ENCODE measurements at places on chromosomes 5 and 9.

- DNase-seq = no peak
These were observed 13.6 kb downstream of the CPEB4 start for GRCh38 chr5:173901705-173902104.

- DNase-seq = no peak
These were observed 692.4 kb upstream of the DMAC1 start for GRCh38 chr9:8492024-8492423.

GRCh38 chr9:120446671-120447070 is 133.3 kb downstream of the CDK5RAP2 start:
- no peak for DNase-seq

DNA sequence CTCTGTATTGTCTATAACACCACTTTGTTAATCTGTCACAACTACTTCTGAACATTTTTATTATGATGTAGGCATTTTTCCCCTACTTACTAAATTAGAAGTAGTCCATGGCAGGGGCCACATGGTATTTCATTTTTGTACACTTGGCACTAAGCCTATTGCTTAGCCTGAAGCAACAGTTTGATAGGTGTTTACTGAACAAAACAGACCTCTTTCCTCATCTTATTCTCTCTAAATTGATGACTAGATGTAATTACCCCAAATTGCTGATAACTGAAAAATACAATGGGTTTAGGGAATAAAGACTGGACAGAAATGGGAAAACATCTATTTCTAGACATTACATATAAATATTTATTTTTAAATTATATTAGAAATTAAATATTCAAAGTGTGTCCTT is 633.8 kb downstream of the SLCO4C1 start:
- no peak for DNase-seq

DNA sequence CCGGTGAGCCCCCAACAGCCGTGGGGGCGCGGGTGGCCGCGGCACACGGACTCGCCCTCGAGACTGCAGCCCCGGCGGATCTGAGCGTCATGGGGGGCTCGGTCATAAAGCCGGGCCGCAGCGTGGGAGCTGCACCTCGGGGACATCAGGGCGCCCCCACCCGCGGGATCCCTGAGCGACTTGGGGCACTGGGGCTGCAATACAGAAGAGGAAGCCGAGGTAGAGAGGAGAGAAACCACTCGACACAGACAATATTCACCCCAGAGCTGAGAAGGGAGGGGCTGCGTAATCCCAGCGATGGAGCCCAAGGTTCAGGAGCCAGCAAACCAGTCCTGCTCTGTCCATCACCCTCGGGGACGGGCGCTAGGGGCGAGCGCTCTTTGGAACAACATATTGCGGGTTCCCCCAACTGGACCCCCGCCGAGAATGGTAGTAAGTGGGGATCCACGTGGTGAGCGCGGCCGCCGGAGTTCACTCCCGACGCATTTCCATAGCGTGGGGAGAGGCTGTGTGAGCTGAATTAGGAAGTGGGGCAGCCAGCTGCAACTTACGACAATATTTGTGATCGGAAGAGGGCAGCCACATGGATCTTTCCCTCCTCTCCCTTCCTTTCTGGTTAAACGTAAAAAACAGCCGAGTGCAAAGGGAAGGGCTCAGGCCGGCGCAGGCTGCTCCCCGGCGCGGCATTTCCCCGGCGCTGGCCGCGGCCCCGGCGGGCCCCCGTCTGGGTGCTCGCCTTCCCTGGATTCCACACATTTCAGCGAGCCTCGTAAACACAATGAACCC is 9.9 kb downstream of the PTCH1 start:
- DNase-seq = peak; percentile 37

DNA sequence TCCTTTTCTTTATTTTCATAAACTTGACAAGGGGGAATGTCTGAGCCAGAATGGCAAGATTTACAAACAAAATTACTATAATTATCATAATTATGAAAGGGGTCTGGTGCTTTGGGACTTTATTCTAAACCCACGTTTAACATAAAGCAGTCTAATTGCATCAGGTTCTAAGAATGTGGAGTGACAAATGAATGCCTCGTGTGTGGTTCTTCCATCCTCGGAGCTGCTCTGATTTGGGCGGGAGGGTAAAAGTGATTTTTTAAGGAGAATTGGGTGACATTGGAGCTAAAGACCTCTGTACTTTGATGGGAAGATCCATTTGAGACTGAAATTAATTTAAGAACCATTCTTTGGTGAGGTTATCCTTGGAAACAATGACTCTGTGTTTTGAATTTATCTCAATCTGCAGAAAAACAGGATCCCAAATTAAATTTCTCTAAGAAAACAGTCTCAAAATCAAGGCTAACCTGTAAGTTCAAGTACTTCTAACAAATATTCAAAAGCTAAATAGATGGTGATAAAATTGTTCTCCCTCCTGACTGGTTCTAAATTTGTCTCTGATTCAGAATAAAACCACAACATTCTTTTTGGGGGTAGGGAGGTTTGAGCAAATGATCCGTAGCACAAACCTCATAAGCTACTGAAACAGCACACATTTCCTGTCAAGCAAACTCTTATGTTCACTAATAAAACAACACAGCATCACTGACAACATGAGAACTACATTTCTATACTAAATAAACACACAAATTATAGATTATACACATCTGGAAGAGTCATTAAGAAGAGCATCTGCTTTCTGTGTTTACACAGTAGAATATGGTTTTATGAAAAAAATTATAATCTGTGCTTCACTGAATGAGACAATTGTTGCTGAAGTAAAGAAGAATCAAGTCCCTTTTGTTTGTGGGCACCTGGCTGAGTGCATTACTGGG is 85.5 kb downstream of the DCP2 start:
- peak; percentile 71 for DNase-seq

DNA sequence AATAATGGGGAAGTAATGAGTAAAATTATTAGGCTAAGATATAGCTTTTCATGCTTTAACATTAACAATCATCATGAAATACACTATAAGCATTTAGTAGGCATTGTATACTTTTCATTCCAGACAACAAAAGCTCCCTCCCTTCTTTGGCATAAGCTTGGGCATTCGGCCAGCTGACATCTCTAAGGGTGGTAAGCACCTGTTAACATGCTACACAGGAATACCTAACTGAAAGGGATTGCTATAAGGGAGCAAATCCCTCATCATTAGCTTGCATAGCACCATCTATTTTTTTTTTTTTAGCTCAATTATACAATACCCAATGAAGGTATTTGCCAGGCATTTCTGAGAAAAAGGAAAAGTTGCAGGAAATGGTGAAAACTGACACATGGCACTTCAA is 16.6 kb downstream of the STRBP start:
- DNase-seq = no peak

DNA sequence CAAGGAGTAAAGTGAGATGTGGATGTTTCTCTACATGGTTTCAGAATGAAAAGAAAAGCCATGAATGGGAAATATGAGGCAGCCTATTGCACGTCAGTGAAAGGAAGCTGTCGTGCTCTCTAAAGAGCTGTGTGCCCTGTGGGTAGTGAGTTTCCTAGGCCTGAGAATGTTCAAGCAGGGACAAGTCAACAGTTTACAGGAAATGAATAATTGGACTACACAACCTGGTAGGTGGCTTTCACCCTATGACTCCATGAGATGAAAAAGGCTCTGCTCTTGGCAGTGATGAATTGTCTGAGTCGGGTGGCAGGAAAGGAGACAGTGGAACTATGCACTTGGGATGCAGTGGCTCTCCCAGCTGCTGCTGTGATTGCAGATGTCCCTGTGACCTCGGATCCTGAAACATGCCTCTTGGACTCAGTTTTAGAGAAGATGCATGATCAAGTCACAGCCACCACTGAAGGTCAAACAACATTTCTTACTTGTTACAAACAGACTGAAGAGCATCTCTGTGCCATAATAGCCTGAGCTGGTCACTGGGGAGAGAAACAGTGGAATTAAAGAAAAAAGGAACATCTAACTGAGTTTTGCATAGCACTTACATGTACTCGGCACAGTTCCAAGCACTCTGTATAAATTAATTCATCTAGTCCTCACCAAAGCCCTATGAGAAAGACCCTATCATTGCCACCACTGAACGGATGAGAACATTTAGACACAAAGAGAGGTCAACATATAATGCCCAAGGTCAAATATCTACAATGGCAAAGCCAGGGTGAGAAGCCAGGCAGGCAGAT is 293.7 kb downstream of the SPOCK1 start:
- DNase-seq = peak; percentile 18

GRCh38 chr9:14433351-14434157 is 119.6 kb upstream of the NFIB start:
- DNase-seq = peak; percentile 52

- DNase-seq = no peak
These were observed 27.1 kb downstream of the ERAP1 start for GRCh38 chr5:96780626-96781025.

GRCh38 chr5:3954633-3955032 is 359.0 kb downstream of the IRX1 start:
- DNase-seq = no peak

GRCh38 chr9:26219961-26220360 is 541.7 kb upstream of the TUSC1 start:
- DNase-seq = no peak

- peak; percentile 52 for DNase-seq
These were observed 8.0 kb downstream of the NTNG2 start for GRCh38 chr9:132169672-132170392.

DNA sequence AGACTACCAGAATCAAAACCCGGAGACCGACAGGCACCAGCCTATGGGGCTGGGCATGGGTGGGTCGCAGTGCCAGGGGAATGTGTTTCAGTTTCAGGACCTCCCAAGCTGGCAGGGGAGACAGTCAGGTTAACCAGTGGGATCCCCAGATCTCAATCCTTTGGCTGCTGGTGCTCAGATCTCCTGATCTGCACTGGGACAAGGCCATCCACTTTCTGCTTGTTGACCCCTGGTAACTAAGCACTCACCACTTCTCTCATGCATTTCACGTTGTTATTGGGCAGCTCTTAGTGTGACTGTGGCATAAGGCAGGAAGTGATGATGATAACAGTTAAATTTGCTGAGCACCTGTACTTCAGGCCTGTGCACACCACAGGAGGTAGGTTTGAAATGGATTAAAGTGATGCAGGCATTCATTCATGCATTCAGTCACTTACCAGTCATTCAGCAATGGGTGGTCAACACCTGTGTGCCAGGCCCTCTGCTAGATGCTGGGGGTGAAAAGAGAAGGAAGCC is 42.1 kb upstream of the STXBP1 start:
- DNase-seq = peak; percentile 89

- DNase-seq = no peak
These were observed 53.7 kb downstream of the SRFBP1 start for GRCh38 chr5:122015471-122015870.

DNA sequence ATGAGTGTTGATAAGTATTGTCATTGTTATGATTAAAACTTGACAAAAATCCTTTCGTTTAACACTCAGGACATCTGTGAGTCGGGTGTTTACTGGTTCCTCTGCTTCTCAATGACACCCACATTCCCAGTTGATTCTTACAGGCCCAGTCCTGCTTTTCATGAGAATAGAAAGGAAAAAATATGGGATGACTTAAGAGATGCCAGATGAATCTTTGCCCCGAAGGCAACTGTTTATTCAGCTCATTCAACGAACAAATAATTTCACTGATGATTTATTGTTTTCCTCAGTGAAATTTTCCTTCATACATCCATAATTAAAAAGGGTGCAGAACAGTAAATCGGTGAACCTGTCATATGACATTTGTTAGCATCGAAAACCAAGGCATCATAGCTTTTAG is 452.4 kb upstream of the WWC1 start:
- DNase-seq = no peak

GRCh38 chr9:29212397-29213387 is 1639.4 kb upstream of the C9orf72 start:
- DNase-seq = peak; percentile 27

DNA sequence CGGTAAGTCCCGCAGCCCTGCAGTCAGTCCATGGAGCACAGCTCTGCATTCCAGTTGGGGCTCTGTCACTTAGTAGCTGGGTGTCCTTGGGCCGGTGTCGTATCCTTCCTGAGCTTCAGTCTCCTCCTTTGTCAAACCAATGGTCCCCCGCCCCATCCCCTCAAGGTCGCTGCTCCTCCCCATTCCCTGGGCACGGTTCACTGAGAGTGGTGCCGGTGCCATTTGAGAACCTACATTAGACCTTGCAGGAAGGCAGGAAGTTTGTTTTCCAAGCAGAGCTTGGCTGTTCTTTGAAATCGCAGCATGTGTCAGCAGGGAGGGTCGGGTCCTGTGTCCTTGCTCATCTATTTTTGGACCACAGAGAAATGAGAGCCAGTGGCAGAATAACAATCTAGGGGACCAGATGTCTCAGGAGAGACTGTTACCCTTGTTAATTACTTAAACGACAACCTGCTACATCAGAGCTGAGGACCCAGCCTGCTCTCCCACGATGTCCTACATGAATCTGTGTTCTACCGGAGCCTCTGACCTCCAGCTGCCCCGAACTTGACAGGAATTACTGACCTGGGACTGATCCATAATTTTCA is 21.7 kb upstream of the BARHL1 start:
- no peak for DNase-seq

- DNase-seq = no peak
These were observed 23.8 kb downstream of the HSDL2 start for GRCh38 chr9:112403614-112404201.

DNA sequence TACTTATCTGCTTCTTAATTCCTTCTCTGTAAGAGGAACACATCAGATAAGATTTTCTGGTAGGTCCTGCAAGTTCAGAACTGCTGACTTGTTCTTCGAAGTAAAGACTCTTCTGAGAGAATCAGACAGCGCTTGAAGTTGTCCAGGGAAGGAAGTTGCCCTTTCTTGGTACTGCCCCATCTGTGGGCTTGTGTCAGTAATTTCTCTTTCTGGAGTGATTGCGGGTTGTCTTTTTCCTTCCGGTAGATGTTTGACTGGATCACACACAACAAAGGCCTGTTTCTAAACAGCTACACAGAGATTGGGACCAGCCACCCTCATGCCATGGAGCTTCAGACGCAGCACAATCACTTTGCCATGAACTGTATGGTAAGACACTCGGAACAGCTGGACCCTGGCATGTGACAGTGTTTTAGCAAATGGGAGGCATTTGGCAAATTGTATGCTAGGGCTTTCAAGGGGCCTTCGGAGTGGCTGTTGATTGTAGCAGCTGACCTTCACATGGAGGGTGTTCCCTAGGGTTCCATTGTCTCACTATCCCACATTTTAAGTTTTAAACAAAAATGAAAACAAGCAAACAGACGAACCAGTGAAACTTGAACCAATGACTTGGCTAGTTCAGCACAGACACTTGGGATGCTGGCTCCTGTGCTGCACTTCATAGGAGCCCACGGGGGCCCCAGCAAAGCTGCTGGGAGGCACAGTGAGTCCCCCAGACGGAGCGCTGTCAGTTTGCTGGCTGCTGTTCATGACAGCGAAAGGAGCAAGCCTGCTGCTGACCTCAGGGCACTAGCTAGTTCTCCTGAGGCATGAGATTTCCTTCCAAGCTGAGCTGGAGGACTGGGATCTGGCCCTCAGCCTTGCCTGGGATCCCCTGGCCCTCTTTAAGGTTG is 149.9 kb downstream of the TRIO start:
- no peak for DNase-seq

- peak; percentile 17 for DNase-seq
These were observed 333.3 kb downstream of the ARRDC3 start for GRCh38 chr5:91049800-91050199.

DNA sequence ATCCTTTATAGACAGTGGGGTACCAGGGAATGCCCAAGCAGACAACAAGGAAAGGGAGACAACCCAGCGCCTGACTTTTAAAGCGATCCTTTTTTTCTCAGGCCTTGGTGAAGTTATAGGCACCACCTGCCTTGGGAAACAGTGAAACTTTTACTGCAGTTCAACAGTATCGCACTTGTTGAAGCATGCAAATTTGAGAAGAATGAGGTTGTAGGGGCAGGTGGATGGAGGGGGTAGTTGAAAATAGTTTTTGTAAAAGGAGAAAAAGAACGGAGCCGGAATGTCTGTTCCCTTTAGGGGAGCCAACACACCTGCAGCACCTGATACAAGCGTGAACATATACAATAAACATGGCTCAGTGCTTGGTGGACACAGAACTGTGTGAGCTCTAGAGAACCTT is 190.2 kb upstream of the NR3C1 start:
- DNase-seq = no peak
